ENCODE measurements at places on chromosomes 16 and 17.
A peak's percentile ranks its signal among the peaks of the same experiment; 100 is the strongest.

DNA sequence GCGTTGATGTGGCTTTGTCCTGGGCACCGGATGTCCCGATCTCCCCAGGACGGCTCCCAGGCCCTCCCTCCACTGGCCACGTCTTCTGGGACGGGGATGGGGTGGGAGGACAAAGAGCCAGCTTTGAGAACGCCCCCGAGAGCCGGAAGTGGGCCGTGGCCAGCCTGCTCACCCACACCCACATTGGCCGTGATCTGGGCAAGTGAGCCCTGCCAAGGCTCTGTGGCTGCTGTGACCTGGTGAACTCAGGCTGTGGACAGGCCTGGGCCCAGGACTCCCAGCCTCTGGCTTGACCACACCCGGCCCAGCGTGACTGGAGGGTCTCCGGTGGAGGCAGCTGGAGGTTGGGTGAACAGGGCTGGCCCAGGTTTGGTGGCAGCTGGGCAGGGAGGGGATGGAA lies 3.3 kb downstream of the CDH15 start:
- DNase-seq, result no peak

DNA sequence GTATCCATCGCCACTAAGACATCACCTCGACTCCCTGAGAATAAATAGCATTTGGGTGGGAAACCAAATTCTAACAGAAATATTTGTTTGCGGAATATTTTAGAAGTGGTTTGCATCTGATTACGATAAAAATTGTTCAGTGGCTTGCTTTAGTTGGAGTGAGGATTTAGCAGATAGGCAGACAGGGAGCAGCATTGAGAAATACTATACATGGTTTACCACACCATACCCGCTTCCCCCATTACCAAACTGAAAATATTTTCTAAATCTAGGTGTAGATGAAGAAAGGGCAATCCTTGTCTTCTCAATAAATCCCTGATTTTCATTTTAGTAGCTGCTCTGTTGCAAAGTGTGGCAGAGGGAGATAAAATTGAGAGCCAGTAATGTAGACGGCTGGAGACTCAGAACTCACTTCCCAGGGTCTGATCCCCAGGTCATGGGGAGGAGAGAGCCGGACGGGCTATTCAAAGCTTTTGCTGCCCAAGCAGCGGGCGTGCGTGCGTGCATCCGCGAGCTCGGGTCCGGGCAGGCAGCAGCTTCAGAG lies 808 bp upstream of the BAHCC1 start:
- DNase-seq, result no peak

- no peak for DNase-seq
Measured at GRCh38 chr17:20214794-20215193, 205.6 kb downstream of the SPECC1 start.

GRCh38 chr17:44779211-44780025 lies 20.6 kb downstream of the ADAM11 start:
- DNase-seq, result peak; percentile 83

- no peak for DNase-seq
Measured at GRCh38 chr16:1938316-1938715, 4.7 kb downstream of the MSRB1 start.

GRCh38 chr17:55451203-55451641 lies 29.6 kb upstream of the MMD start:
- no peak for DNase-seq

DNA sequence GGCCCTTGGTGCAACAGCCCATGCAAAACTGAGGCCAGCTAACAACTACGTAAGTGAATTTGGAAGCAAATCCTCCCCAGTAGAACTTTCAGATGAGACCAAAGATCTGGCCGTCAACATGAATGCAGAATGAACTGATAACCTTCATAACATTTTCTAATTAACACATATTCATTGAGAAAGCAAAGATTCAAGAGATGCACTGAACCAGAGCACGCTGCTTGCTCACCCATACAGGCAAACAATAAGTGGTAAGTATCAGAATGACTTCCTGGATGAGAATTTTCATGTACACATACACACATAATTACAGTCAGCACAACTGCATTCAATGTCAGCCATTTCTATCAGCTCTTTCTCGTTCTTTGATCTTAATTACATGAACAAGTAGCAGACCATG lies 30.6 kb downstream of the XYLT1 start:
- no peak for DNase-seq

- DNase-seq, result no peak
Measured at GRCh38 chr17:13475574-13476223, 126.0 kb downstream of the HS3ST3A1 start.

GRCh38 chr17:49110509-49110908 lies 22.1 kb upstream of the B4GALNT2 start:
- DNase-seq, result no peak

- DNase-seq, result no peak
Measured at GRCh38 chr16:28167730-28168129, 44.0 kb downstream of the XPO6 start.

DNA sequence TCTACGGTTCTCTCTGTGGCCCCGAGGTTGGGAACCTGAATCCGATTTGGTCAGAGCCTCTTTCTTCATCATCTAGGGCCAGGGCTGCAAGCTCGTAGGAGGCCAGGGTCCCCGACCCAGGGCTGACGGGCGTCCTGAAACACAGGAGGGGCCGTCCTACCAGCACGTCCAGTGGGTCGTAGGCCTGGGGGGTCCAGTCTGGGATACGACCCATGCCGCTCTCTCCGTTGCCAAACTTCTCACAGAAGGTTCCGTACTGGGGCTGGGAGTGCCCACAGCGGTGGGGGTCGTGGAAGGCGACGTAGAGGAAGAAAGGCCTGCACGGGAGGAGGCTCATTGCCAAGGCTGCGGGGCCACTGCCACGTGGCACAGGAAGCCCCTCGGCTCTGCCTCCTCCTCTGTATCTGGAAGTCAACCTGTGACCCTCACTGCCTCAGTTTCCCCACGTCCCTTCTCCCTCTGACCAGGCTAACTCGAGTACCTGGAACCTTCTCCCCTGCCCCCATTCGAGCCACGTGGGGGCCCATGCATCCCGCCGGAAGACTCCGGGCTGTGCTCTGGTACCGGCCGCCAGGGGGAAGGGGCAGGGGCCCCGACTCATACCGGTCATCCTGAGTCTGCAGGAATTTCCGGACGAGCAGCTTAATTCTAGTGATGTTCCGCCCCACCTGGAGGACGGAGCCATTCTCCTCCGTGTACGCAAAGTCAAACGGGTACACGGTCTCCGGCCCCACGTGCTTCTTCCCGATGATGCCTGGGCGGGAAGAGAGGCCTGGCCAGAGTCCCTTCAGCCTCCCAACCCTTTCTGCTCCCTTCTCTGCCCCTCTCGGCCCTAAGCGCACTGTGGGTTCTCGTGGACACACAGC lies 5.9 kb downstream of the SGSH start:
- DNase-seq, result no peak

GRCh38 chr16:30401768-30402425 lies 5.5 kb upstream of the ZNF771 start:
- no peak for DNase-seq

- no peak for DNase-seq
Measured at GRCh38 chr16:25501530-25502255, 190.1 kb upstream of the HS3ST4 start.

DNA sequence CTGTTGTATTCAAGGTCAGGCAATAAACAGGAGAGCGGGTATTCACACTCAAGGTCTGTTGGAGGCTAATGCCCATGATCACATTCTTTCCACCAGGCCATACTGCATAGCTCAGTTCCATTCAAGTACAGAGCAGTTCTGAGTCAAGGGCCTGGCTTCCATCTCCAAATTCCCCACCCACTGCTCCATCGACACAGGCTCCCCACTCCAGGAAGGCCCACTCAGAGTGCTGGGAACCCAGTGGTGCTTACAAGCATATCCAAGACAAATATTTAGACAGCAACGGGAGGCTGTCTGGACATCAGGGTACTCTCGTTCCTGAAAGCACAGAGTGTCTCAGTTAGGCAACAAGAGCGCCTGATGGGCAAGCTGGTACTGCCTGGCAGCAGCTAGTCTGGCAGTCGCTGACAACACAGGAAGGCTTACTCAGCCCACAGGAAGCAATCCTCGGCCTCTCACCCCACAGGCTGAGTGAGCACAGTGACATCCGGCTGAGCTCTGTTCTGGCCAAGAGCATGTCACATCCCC lies 40.9 kb downstream of the RFFL start:
- peak; percentile 74 for DNase-seq

DNA sequence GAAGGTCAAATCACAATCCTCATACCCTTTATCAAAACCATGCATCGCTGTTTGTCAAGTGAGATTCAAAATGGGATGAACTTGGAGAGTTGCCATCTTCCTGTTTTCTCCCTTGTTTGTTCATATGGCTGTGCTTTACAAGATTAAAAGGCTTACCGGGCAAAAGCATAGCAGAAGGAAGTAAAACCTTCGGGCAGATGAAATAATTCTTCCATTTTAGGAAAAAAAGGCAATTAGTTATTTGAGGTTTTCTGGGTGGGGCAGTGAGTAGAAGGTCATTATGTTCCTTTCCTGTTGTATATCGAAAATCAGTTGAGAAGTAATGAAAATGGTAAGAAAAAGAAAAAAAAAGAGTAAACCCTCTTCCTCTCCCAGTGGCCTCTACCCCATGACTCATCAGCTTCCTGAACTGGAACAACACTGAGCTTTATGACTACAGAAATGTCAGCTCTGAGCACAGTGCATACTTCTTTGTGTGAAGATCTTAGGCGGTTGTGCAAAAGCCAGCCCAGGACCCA lies 369.2 kb downstream of the CDH13 start:
- no peak for DNase-seq

DNA sequence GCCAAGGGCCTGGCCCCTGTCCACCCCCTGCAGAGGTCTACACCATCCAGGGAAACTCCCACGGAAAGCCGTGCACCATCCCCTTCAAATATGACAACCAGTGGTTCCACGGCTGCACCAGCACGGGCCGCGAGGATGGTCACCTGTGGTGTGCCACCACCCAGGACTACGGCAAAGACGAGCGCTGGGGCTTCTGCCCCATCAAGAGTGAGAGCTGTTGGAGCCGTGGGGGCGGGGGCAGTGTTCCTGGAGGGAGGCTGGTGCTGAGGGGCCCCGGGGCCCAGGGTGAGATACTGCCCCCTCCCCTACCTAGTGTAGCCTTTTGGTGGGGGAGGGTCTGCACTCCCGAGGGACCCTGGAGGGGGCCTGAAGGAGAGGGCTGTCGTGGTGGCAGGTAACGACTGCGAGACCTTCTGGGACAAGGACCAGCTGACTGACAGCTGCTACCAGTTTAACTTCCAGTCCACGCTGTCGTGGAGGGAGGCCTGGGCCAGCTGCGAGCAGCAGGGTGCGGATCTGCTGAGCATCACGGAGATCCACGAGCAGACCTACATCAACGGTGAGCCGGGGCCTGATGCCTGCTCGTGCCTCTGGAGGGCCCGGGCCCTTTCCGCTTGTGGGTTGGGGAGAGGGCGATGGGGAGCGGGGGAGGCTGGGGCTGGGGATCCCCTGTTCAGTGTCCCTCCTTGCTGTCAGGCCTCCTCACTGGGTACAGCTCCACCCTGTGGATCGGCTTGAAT lies 38.8 kb downstream of the MRC2 start:
- DNase-seq, result no peak

GRCh38 chr17:17372856-17373520 lies 69.8 kb downstream of the NT5M start:
- DNase-seq, result no peak

DNA sequence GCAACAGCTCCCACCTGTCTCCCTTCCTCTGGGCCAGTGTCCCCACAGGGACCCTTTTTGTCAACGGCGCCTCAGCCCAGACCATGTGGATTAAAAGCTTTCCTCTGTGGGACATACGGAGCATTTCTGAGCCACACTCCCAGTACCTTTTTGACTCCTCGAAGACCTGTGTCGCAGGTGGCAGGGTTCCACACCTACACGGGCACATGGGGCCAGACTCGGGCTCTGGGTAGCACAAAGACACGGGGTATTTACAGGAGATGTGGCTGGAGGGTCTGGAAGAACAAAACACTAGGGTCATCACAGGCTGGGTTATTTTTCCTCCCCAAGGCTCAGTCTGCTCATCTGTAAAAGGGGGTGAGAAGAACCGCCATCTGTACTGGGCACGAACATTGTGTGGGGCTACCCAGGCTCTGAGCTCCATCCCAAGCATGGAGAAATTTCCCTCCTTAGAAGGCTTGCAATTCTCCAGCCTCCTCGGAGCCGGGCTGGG lies 32.5 kb upstream of the SNN start:
- DNase-seq, result no peak

GRCh38 chr16:48507391-48507790 lies 102.6 kb downstream of the N4BP1 start:
- DNase-seq, result no peak

DNA sequence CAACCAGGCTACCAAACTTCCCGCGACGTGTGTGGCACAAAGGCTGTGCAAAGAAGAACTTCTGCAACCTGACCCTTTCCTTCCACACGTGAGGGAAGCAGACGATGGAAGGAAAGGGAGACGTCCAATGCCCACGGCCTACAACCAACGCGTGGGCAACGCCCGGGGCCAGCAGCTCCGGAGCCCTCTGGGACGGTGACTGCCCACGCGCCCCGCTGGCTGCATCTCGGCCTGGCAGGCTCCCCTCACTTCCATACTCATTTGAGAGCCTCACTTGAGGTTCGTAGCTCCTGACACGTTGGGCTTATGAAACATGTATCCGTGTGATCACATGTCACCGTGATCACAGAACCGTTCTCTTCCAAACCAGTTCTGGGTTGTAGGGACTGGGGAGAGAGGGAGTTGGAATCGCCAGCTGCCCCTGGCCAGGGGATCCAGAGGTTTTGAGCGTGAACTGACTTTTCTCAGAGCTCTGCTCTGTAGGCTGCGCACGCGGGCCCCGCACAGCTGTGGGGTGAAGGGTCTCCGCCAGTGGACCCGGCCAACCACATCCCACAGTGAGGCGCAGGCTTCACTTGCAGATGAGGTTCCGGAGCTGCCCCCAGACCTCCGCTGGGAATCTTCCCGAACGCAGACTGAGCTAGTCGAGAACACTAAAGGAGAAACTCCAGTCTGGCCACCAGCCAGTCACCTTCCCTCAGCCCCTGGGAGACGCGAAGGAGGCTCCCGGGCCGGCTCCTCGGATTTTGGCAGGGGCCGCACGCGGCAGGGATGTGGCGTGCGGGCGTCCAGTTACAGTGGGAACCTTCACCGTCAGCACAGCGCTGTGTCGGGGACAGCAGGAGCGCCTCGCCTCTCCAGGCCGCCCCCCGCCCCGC lies 1.0 kb downstream of the LMF1 start:
- DNase-seq, result no peak

GRCh38 chr17:49223517-49224197 lies 6.9 kb downstream of the PHOSPHO1 start:
- DNase-seq, result peak; percentile 73

GRCh38 chr16:78513838-78514237 lies 414.4 kb downstream of the WWOX start:
- DNase-seq, result no peak

- DNase-seq, result no peak
Measured at GRCh38 chr16:83939266-83939855, 13.7 kb upstream of the OSGIN1 start.

GRCh38 chr17:83077411-83077810 lies 2.0 kb upstream of the METRNL start:
- no peak for DNase-seq

Measured in activated naive CD8-positive, alpha-beta T cell treated with anti-CD3 and anti-CD28 coated beads for 36 hours (primary cell).